GM03348 (cell line): ENCODE measurements at places on chromosomes 2 and 18.

- peak; percentile 2 for DNase-seq
These were observed 357.1 kb downstream of the CPS1 start for GRCh38 chr2:210913461-210913860.

- no peak for DNase-seq
These were observed 427.4 kb upstream of the SLC8A1 start for GRCh38 chr2:40879305-40879704.

DNA sequence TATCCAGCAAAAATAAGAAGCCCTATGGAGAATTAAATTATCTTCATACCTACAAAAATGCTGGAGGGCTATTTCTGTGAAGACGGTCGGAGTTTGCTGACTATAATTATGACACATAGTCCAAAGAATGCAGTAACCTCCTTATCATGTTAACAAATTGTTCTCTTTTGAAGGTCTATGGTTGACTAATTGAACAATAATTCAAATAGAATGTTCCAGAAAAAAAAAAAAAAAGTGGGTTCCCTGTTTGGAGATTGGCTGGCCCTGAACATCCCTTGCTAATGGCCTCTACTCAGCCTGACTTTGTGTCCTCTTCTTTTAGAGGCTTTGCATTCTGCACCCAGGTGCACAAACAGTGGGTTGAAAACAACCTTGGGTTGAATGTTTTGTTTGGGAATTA, 82.8 kb upstream of the CCBE1 start:
- peak; percentile 62 for DNase-seq

DNA sequence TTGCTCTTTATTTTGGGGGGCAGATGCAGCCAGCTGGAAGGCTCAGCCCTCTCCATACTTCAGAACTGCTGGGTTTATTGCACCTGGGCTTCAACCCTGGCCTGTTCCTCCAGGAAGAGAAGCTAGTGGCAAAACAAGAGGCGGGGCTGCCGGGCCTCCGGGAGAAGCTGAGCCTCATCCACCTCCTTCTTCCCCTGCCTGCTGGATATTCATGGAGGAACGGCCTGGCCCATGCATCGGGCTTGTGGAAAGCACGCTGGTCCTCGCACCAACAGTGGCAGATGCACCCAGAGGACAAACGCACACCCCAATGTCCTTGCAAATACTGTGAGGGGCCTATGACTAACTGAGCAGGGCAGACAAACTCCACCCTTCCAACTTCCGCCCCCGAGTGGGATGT, 30.6 kb downstream of the FAM178B start:
- no peak for DNase-seq

GRCh38 chr2:176092270-176093144, at the start of gene HOXD13:
HOXD13 (plus strand) TSS chr2:176092721; CDS start chr2:176092891, 170 bp downstream.
- no peak for DNase-seq

GRCh38 chr2:220226076-220226475, 598.6 kb downstream of the SLC4A3 start:
- no peak for DNase-seq

DNA sequence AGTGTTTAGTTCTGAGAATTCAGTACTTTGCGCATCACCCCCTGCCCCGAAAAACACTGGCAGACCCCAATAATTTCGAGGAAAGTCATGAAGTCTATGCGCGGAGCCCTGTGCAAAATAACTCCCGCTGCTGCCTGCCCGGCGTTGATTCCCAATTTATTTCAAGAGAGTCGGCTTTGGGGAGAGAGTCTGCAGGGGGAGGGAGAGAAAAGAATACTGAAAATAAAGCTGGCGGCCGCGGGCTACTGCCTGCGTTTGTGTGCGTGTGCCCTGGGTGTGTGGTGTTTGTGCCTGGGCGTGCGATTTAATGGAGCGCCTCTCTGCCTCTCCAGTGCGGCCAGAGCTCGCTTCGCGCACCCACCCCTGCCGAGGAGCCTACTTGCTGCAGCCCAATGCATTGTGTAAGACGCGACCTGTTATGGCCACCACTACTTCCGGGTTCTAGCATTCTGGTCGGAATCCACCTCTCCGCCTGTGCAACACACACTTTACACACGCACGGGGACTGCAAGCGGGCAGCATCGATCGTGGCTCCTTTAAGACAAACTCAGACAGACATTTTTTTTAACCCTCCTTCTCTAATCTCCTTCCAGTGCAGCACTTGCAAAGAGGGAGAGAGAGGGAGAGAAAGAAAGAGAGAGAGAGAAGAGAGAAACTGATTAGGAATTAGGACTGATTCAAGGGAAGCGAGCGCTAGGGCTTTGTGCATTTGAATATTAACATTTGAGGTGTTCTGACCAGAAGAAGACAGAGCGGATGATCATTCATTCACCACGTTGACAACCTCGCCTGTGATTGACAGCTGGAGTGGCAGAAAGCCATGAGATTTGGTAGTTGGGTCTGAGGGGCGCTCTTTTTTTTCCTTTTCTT, at the start of gene MEIS1:
MEIS1 (plus strand) TSS at position 447 of the 870 bp plus-strand sequence. CDS start 732 bp downstream, outside the sequence.
- peak; percentile 91 for DNase-seq

DNA sequence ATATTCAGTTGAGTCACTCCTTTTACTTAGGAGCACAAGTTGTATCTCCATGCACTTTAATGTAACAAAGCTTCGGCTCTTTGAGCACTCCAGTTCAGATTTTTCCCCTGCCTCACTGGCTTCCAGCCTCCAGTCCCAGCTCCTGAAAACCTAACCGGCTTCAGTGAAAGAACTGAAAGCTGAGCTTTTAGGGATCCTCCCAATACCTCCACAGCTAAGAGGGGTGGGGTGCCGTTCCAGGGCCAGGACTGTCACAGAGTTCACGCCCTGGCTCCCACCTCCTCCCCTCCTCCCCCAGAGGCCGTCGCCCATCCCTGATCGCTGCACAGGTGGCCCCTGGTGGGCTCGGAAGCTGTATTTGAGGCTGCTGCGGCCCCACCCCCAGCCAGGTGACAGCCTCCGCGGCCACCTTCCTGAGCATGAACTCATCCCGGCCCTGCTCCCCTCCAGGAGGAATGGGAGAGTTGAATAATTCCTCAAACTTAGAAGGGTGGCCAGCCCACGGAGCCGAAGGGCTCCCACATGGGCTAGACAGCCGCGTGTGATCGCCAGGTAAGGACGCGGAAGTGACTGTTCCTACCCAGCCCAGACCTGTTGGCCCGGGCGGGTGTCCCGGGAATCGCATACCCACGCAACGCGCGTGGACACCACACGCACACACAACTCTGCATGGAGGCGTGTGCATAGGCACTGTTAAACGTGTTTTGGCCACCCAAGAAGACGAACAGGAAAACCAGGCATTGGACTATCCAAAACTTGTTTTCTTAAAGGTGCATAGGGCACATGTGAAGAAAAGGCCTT, 1.8 kb downstream of the MYO5B start:
- no peak for DNase-seq

DNA sequence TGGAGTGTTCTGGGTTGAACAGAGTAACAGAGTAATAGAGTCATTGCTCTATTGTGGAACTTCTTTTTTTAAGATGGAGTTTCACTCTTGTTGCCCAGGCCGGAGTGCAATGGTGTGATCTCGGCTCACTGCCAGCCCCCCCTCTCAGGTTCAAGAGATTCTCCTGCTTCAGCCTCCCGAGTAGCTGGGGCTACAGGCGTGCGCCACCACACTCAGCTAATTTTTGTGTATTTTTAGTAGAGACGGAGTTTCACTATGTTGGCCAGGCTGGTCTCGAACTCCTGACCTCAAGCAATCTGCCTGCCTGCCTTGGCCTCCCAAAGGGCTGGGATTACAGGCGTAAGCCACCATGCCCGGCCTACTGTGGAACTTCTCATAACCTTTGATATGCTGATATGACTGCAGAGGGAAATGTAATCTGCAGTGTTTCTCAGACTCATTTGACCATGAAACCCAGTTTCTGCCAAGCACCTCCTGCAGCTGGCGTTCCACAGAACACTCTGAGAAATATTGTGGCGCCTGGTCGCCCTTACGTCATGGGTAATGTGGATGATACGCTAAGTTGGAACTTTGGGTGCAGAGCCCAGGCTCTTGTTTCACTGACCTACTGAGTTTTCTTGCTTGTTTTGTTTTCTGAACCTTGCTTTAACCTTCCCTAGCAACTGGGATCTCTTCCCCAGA, 213.8 kb downstream of the BCL2 start:
- DNase-seq: no peak

DNA sequence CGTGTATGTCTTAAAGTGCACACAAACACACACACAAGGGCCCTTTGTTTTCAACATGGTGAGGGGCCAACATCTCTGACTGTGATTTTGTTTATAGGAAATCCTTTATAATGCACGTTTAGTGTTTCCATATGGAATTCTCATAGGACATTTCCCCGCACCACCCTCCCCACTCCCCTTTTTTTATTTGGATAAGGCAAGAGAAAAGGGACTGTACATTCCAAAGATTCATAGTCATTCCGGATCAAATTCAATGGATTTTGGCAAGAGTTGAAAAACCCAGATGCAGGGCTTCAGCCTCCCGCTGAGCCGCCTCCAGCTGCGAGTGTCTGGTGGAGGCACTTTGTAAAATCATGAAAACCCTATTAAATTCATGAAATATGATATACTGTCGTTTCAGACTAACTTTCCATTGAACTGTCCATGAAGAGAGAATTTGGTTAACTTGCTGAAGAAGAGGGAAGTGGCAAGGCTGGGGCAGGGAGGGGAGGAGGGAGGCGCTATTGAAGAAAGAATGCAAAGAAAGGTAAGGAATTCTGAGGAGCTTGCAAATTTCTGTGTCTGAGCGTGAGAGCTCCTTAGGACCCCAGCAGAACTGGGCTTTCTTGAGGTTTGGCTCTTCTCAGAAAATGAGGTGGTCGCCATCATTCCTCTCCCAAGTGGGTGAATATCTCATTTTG, 25.8 kb upstream of the SLC14A2 start:
- peak; percentile 89 for DNase-seq

GRCh38 chr2:47778698-47779425, 4.1 kb upstream of the MSH6 start:
- DNase-seq: no peak

DNA sequence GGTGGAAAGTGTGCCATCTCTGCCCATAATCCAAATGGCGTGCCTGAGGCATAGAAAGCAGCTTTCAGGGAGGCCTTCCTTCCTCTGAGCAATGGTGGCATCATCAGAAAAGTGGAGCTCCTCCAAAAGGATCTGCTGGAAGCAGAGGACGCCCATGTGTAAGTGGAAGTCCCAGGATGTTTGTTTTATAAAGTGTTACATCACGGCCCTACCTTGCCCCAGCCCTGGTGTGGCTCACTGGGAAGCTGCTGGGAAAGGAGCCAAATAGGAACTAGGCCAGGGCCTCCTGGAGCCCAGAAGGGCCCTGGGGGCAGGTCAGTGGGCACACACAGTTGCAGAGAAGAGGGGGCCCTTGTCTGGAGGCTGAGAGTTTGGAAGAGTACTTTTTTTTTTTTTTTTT, 4.2 kb upstream of the ODC1 start:
- peak; percentile 78 for DNase-seq

GRCh38 chr2:203948733-203949132, 12.2 kb downstream of the ICOS start:
- DNase-seq: no peak

DNA sequence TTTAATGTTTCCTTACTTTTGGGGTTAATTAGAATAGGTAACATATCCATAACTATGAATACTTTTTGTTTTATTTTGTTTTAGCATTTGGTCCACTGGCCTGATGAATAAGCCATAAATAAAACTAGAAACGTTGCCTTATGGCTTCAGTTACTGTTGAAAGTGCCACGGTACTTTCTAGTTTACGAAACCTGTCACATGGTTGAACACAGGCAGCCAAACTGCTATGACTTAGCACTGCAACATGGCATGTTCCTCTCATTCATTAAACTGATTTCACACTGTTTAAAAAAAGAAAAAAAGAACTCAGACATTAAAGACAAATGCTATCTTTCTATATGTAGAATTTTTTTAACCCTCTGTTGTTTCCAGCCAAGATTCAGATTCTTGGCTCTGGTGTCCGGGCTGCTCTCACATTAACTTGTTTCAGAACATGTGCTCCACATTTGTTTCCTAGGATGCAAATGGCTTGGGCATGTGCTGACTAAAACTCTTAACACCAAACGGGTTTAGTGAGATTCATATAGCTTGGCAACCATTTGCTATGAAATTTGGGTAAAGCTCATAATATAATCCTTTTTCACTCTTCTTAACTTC, 323.9 kb upstream of the RND3 start:
- peak; percentile 23 for DNase-seq

- DNase-seq: no peak
These were observed 4.3 kb upstream of the CDCA7 start for GRCh38 chr2:173350383-173350782.

DNA sequence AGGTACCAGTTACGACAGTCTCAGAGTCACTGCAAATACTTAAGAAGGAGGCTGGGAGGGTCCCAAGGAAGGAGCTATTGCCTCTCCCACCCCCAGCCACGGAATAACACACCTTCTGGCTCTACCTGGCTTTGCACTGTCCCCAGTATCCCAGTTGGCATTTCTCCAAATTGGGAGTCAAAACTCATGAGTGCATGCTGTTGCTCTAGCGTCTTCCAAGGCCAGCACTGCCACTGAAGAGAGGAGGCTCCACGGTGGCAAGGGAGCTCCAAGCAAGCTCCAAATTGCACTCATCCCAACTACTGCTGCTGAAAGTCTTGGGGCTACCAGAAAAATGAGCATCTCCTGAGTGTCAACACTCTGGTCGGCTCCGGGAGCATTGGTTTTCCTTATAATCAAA, 1.6 kb downstream of the SCTR start:
- no peak for DNase-seq

- no peak for DNase-seq
These were observed 61.3 kb downstream of the GALNT1 start for GRCh38 chr18:35642802-35643201.

- no peak for DNase-seq
These were observed 864.0 kb upstream of the ZEB2 start for GRCh38 chr2:145383961-145384360.

- DNase-seq: peak; percentile 22
These were observed 1029.1 kb upstream of the KLHL29 start for GRCh38 chr2:22355816-22356433.

- DNase-seq: no peak
These were observed 159.0 kb downstream of the ANTXR1 start for GRCh38 chr2:69171897-69172525.

GRCh38 chr18:28365411-28365831, 188.5 kb upstream of the CDH2 start:
- peak; percentile 12 for DNase-seq

DNA sequence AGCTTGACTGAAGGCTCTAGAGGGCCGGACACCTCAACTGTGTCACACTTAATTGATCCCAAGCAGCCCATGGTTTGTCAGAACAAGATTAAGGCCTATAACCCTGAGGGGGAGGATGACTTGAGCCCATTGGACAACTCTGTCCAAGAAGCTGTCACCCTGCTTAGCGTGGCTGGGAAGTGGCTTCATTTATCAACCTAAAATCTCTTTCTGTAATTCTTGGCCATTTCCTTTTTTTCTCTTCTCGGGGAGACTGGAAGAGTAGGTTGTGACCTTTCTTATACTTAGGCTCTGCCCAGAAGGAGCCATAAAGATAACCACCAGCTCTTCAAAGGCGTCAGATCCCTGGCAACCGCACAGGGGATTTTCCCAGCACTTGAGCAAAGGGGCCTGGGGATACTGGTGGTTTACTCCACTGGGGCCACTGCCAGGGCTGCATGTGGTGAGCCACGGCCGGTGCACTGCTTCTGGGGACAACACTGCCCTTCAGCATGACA, 265.5 kb downstream of the CYRIA start:
- no peak for DNase-seq

- DNase-seq: peak; percentile 10
These were observed 279.0 kb upstream of the NRP2 start for GRCh38 chr2:205403244-205403825.
